ENCODE measurements at places on chromosomes 16 and 17. TPM values are rescaled to one million over a fixed set of nuclear protein-coding genes. Genes with fewer than 3 reads are reported as not detected.

DNA sequence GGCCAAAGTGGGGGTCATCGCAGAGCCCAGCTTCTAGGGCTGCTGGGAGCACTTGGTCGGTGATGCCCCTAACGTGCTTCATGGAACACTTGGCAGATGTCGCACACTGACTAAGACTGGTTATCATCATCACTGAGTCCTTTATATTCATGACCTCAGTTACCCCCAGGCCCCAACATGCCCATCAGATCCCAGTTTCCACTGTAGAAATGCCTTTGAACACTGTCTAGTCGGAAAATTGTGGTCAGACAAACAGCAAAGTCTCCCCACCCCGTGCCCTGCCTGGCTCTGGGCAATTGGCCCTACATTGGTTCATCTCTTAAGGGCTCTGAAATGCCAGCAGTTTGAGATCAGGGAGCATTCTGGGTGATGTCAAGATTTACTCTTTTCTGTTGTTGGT is 51.3 kb downstream of the NKD1 start:
- H3K4me1 ChIP-seq: peaks cover 29% of the 10 kb centered on the region
- H3K27ac ChIP-seq: no peak overlapping the region
- H3K4me3 ChIP-seq: no peak overlapping the region
- H3K36me3 ChIP-seq: no peaks in the 10 kb centered on the region
- DNase-seq: no peak

The CA4 gene
- total RNA-seq: 72.8 TPM

GRCh38 chr17:10072556-10073425 is 125.6 kb downstream of the GAS7 start:
- no peak overlapping the region for H3K4me3 ChIP-seq
- no peaks in the 10 kb centered on the region for H3K36me3 ChIP-seq
- H3K27ac ChIP-seq: no peak overlapping the region
- no peak for DNase-seq
- H3K27me3 ChIP-seq: peaks cover 11% of the 10 kb centered on the region

GRCh38 chr17:21029515-21029914 is 13.3 kb downstream of the USP22 start:
- H3K4me1 ChIP-seq: peaks cover 71% of the 10 kb centered on the region
- H3K27ac ChIP-seq: no peak overlapping the region
- no peaks in the 10 kb centered on the region for H3K27me3 ChIP-seq

The EME1 gene
- 1.8 TPM for total RNA-seq

The GPR142 gene
- total RNA-seq: not detected

DNA sequence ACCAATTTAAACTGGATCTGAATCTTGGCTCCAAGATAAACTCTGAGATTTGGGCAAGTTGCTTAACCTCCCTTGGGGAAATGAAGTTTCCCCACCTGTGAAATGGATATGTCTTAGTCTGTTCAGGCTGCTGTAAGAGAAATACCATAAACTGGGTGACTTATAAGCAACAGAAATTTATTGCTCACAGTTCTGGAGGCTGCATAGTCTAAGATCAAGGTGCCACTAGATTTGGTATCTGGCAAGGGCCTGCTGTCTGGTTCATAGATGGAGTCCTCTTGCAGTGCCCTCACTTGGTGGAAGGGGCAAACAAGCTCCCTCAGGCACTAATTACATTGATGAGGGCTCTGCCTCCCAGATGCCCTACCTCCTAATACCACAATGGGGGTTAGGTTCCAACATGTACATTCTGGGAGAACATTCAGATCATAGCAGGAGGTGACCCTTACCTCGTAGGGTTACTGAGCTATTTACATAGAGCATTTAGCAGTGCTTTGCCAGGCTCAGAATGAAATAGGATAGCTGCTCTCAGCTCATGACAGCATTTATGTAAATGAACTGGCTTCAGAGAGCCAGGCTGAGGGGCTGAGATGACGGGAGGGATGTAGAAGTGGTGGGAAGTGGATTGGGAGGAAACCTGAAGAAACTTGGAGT is 83.9 kb downstream of the SPECC1 start:
- H3K4me1 ChIP-seq: no peaks in the 10 kb centered on the region
- peaks cover 4% of the 10 kb centered on the region for H3K27me3 ChIP-seq
- no peak for DNase-seq
- no peaks in the 10 kb centered on the region for H3K36me3 ChIP-seq

DNA sequence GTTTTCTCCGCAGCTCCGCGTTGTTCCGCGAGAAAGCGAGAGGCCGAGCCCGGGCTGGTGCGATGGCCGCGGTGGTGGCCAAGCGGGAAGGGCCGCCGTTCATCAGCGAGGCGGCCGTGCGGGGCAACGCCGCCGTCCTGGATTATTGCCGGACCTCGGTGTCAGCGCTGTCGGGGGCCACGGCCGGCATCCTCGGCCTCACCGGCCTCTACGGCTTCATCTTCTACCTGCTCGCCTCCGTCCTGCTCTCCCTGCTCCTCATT is 404 bp downstream of the EMC6 start:
- H3K4me3 ChIP-seq: peak overlapping the region; percentile 93
- H3K27me3 ChIP-seq: no peaks in the 10 kb centered on the region
- peaks cover 36% of the 10 kb centered on the region for H3K4me1 ChIP-seq
- peak overlapping the region; percentile 96 for H3K27ac ChIP-seq

GRCh38 chr17:75064040-75064439 is 17.0 kb downstream of the KCTD2 start:
- no peak for DNase-seq
- no peaks in the 10 kb centered on the region for H3K27me3 ChIP-seq

The NTN3 gene
- total RNA-seq: 0.24 TPM

- H3K27ac ChIP-seq: no peak overlapping the region
- peaks cover 29% of the 10 kb centered on the region for H3K4me1 ChIP-seq
- no peaks in the 10 kb centered on the region for H3K27me3 ChIP-seq
- no peak overlapping the region for H3K4me3 ChIP-seq
Measured at GRCh38 chr17:3986939-3987335, 22.7 kb upstream of the ATP2A3 start.

DNA sequence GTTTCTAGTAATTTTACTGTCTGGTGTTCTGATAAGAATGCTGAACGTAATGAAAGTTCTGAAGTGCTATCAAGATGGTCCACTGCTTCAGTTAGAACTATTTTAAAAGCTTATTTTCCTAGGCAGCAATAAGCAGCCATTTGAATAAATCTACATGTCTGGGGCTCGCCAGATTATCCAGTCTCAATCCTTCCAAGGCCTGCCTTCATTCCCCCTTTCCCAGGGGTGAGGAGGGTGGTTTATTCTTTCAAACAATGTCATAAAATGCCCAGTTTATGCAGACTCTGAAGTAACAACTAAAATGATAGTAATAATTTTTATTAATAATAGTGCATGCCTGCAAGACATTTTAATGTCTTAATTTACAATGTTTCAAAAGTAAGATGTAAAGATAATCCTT is 2.4 kb downstream of the CDH11 start:
- H3K27ac ChIP-seq: no peak overlapping the region
- peaks cover 41% of the 10 kb centered on the region for H3K27me3 ChIP-seq
- DNase-seq: no peak
- H3K4me1 ChIP-seq: peaks cover 9% of the 10 kb centered on the region

All from lower lobe of right lung (tissue), 2 donors.